ENCODE measurements at places on chromosomes 12 and 14. TPM values are rescaled to one million over a fixed set of nuclear protein-coding genes. Genes with fewer than 3 reads are reported as not detected.

- DNase-seq: no peak
These were observed 3.3 kb upstream of the KRT86 start for GRCh38 chr12:52271158-52271557.

The INHBC gene
- not detected for total RNA-seq

DNA sequence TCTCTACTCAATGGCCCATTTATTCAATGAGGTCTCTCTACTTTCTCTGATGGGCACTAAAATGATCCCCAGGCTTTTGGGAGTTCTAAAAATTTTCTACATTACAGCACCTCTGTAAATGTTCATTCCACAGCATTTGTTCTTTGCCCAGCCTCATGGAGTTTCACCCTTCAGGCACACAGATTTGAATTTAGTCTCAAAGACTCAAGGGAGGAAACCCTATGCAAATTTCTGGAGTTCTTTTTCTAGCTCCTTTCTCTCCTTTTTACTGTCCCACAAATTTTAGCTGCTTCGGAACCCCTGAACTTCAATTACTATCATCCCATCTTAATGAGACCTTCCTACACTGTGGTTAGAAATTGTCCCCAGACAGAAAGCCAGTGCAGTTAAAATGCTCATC is 17.5 kb upstream of the RAB21 start:
- DNase-seq: no peak

The KRT73 gene
- not detected for total RNA-seq

DNA sequence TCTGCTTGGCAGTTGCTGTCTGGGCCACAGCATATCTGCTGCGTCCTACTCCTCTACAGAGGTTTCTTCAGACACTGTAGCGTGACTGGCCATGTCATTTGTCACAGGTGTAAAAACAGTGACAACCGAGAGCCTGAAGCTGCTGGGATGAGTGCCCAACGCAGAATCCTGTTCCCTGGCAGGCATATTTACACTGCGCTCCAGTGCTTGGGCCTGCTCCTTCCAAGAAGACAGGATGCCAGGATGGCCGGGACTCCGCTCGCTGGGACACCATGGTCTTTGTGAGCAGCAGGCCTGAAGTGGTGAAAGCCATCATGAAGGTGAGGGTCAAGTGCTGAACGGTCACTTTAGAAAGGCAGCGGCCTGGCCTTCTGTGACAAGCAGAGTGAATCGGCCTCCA is 171.4 kb downstream of the EMP1 start:
- no peak for DNase-seq

GRCh38 chr14:31582286-31582691 is 21.1 kb downstream of the NUBPL start:
- DNase-seq: no peak

All from thoracic aorta (tissue), 2 donors.